ENCODE measurements at places on chromosomes 7 and 10.

DNA sequence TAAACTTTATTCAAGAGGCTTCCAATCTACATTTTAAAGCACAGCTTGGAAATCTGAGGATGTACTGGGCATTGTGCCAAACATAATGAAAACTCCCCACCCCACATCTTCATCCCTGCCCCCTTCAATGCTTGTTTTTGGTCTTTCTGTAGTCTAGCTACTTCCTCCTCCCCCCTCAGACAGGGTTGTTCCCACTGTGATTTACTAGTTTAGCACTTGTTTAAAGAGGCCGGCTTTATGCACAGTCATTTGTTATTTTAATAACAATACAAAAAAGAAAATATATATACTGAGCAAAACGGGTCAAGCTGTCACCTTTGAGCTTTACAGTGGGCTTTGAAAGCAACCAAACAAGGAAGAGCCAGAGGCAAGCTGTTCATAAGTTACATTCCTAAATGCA lies 132.6 kb downstream of the CHRM2 start:
- no peak for DNase-seq

- DNase-seq, result no peak
These were observed 93.7 kb downstream of the TMEM26 start for GRCh38 chr10:61359452-61359851.

DNA sequence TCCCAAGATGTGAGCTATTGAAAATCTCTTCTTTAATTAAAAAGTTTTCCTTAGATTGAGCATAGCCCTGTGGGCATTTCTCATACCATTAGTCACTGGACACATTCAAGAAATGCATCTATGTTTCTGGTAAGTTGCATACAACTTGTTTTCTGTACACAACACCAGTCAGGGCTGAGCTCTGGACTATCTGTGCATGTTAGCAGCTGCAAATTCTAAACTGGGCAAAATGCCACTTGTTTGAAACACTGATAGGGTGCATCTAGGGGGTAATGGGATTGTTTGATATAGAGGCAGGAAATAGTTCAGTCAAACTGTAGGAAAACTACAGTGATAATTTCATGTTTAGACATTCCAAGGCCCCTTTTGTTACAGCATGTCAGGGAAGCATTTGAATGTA lies 145.6 kb upstream of the NPY start:
- no peak for DNase-seq

DNA sequence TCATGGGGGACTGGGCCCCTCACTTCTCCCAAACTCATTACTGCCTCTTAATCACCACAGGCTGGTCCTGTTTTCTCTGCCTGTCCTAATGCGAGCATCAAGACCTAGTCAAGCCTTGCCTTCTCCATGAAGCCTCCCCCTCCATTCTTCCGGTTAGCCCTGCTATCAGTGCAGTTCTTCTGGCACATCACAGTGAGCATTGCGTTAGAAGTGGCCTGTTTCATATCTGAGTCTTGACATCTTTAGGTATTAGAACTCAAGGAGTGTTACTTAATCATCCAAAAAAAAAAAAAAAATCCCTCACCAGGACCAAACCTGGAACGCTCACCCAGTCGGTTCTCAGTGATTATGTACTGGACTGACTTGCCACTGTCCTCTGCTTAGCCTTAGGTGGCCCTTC lies 17.4 kb downstream of the SNX10 start:
- DNase-seq, result no peak

- DNase-seq, result no peak
These were observed 184.2 kb downstream of the KMT2E start for GRCh38 chr7:105198223-105198622.

DNA sequence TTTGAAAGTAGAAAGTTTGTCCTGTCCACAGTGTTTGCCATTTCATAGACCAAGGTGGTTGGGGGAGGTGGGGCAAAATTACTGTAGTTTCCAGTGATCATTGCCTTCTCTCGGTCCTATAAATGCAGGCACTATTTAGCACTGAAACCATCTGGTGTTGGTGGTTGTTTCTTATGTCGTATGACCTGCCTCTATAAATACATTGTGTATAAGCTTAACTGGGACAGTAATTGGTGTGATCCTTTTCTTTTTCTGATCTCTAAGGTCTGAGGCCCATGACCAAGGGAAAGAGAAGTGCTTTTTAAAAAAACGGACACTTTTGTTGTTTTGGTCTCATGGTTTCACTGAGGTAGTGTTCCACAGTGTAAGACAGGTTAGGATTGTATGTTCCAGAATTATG lies 63.1 kb downstream of the AUTS2 start:
- DNase-seq, result no peak

DNA sequence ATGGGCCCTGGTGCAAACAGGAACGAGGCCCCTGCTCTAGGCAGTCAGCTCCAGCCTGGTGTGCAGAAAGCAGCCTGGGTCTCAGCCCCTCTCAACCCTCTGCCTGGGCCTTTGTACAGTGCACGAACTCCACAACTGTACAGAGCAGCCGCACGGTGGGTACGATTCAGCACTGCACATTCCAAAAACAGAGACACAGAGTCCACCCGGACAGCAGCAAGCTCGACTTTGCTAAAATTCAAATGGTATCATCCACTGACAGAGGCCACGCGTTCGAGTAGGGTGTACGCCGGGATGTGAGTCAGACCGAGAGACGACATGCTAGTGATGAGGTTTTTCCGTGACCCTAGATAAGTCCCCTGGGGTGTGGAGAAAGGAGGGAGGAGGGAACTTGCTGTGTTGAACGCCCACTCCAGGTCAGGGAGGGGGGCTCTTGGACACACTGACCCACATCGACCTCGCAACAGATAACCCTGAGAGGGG lies 65.6 kb upstream of the PDGFA start:
- no peak for DNase-seq

Data from iPS-NIHi11 (cell line).